ENCODE measurements at places on chromosomes 4 and X. TPM values are rescaled to one million over a fixed set of nuclear protein-coding genes. Genes with fewer than 3 reads are reported as not detected.
A peak's percentile ranks its signal among the peaks of the same experiment; 100 is the strongest.

- peak overlapping the region; percentile 83 for H3K4me3 ChIP-seq
- no peaks in the 10 kb centered on the region for H3K27me3 ChIP-seq
- no peaks in the 10 kb centered on the region for H3K4me1 ChIP-seq
Measured at GRCh38 chrX:24025741-24026403, 1.1 kb downstream of the KLHL15 start.

The GRIA2 gene
- total RNA-seq, result not detected

GRCh38 chrX:21699136-21699535, 41.0 kb upstream of the KLHL34 start:
- no peaks in the 10 kb centered on the region for H3K36me3 ChIP-seq
- DNase-seq, result peak; percentile 22

DNA sequence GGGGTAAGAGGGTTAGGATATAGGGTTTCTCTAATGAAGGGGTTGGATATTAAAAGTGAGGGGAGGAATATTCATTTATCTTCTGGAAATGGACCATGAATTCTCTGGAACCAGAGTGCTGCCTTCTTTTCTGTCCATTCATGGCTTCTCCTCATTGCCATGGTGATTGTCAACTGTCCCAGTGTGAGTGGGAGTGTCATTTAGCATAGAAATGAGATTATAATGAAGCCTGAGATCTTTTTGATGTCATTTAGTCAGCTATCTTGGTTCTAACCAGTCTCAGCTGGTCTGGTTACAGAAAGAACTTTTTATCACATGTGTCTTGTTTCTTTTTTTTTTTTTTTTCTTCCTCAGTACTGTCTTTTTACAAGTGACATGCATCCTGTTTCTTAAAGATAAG, 497.3 kb upstream of the PITX2 start:
- H3K27me3 ChIP-seq, result no peaks in the 10 kb centered on the region
- no peak overlapping the region for H3K4me3 ChIP-seq
- no peak overlapping the region for H3K27ac ChIP-seq
- DNase-seq, result no peak

GRCh38 chrX:15483891-15484290, 9.2 kb downstream of the PIR start:
- no peaks in the 10 kb centered on the region for H3K36me3 ChIP-seq
- DNase-seq, result no peak
- H3K27ac ChIP-seq, result no peak overlapping the region
- no peak overlapping the region for H3K4me3 ChIP-seq
- H3K4me1 ChIP-seq, result no peaks in the 10 kb centered on the region

GRCh38 chr4:102736636-102737549, 23.9 kb downstream of the MANBA start:
- H3K4me1 ChIP-seq, result peaks cover 8% of the 10 kb centered on the region
- peak; percentile 51 for DNase-seq
- H3K27me3 ChIP-seq, result no peaks in the 10 kb centered on the region
- H3K4me3 ChIP-seq, result no peak overlapping the region
- H3K36me3 ChIP-seq, result no peaks in the 10 kb centered on the region

- no peaks in the 10 kb centered on the region for H3K27me3 ChIP-seq
- DNase-seq, result no peak
- no peak overlapping the region for H3K4me3 ChIP-seq
- H3K27ac ChIP-seq, result no peak overlapping the region
- no peaks in the 10 kb centered on the region for H3K36me3 ChIP-seq
- no peaks in the 10 kb centered on the region for H3K4me1 ChIP-seq
Measured at GRCh38 chr4:10273030-10273429, 156.4 kb upstream of the WDR1 start.

- H3K27ac ChIP-seq, result no peak overlapping the region
- peaks cover 13% of the 10 kb centered on the region for H3K4me1 ChIP-seq
- DNase-seq, result no peak
- no peaks in the 10 kb centered on the region for H3K27me3 ChIP-seq
Measured at GRCh38 chr4:113294908-113295307, 245.5 kb downstream of the ANK2 start.

The STPG2 gene
- total RNA-seq, result not detected

DNA sequence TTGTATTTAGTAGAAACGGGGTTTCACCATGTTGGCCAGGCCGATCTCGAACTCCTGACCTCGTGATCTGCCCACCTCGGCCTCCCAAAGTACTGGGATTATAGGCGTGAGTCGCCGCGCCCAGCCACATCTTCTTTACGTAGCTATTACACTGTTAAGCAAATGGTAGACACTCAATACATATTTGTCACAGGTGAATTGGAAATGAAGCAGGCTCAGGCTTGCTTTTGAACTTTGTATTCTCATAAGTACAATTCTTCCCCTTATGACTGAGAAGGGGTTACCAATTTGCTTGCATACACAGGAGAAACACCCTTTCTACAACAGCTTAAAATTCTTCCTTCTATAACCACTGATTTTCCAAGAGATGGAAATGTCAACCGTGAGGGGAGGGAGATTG, 787 bp upstream of the SRPX2 start:
- H3K4me1 ChIP-seq, result peaks cover 36% of the 10 kb centered on the region
- H3K4me3 ChIP-seq, result no peak overlapping the region
- no peaks in the 10 kb centered on the region for H3K27me3 ChIP-seq
- H3K27ac ChIP-seq, result peak overlapping the region; percentile 85

DNA sequence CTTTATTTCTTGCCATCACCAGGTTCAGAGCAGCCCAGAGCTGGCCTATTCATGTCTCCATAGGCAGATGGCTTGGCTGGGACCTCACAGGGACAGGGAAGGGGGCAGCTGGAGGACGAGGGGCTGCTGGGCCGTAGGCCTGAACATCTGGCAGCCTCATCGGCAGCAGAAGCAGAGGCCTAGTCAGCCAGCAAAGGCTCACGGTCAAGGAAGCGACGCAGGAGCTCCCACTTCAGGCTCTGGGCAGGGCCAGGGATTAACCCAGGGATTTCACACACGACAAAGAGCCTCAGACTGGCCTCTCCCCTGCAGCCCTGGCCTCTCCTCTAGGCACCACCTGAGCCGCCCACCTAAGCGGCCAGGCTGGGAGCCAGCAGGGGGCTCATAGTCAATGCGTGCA, 46.0 kb upstream of the MAN2B2 start:
- no peaks in the 10 kb centered on the region for H3K27me3 ChIP-seq
- H3K27ac ChIP-seq, result no peak overlapping the region
- H3K4me1 ChIP-seq, result no peaks in the 10 kb centered on the region
- no peak for DNase-seq
- no peaks in the 10 kb centered on the region for H3K36me3 ChIP-seq
- H3K4me3 ChIP-seq, result no peak overlapping the region

DNA sequence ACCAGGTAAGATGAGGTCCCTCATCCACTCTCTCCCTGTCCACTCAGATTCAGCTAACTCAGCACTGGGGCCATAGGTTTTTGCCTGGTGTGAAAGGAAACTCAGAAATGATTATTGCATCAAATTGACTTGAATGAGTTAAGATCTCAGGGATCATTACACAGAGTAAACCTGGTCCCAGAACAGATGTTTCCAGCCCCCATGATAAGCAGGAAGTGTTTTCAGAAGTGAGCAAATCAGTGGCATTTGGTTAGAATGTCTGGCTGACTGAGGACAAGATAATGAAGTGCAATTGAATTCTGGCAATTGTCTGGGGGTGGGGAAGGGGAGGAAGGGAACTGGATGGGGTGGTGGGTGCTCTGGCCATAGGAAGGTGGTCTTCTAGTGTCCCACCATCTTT, 108.0 kb downstream of the CHIC2 start:
- H3K27ac ChIP-seq, result no peak overlapping the region
- H3K27me3 ChIP-seq, result no peaks in the 10 kb centered on the region

- peaks cover 14% of the 10 kb centered on the region for H3K4me1 ChIP-seq
- H3K27ac ChIP-seq, result peak overlapping the region; percentile 64
- no peaks in the 10 kb centered on the region for H3K36me3 ChIP-seq
- H3K27me3 ChIP-seq, result peaks cover 2% of the 10 kb centered on the region
- H3K4me3 ChIP-seq, result no peak overlapping the region
Measured at GRCh38 chr4:54959651-54960116, 165.7 kb downstream of the KDR start.

DNA sequence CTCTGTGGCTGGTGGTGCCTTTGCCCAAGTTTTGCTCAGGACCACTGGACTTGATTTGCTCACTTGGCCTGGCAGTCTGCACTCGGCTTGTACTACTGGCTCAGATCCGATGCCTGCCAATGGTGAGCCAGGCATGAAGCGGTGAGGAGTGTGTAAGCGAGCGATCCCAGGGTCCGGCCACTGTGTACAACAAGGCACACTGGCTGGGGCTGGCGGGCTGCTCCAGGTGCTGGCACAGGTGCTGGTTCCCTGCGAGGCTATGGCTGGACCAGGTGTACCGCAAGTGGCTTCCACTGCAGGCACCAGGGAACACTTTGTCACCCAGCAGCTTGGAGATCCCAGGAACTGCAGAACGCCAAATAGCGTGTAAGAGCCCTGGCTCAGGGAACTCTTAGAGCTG, 329.7 kb downstream of the CCSER1 start:
- no peaks in the 10 kb centered on the region for H3K36me3 ChIP-seq
- no peak for DNase-seq
- no peaks in the 10 kb centered on the region for H3K27me3 ChIP-seq
- no peaks in the 10 kb centered on the region for H3K4me1 ChIP-seq
- no peak overlapping the region for H3K4me3 ChIP-seq
- no peak overlapping the region for H3K27ac ChIP-seq

The FAM9B gene
- not detected for total RNA-seq

The CLDN22 gene
- not detected for total RNA-seq

GRCh38 chrX:68304602-68305001, 128.7 kb downstream of the OPHN1 start:
- no peaks in the 10 kb centered on the region for H3K4me1 ChIP-seq
- no peaks in the 10 kb centered on the region for H3K27me3 ChIP-seq
- no peaks in the 10 kb centered on the region for H3K36me3 ChIP-seq
- H3K4me3 ChIP-seq, result no peak overlapping the region
- no peak overlapping the region for H3K27ac ChIP-seq

GRCh38 chrX:64698317-64698716, 277.9 kb downstream of the ZC4H2 start:
- no peak for DNase-seq
- H3K27me3 ChIP-seq, result no peaks in the 10 kb centered on the region
- H3K27ac ChIP-seq, result no peak overlapping the region
- H3K4me1 ChIP-seq, result no peaks in the 10 kb centered on the region
- no peak overlapping the region for H3K4me3 ChIP-seq

DNA sequence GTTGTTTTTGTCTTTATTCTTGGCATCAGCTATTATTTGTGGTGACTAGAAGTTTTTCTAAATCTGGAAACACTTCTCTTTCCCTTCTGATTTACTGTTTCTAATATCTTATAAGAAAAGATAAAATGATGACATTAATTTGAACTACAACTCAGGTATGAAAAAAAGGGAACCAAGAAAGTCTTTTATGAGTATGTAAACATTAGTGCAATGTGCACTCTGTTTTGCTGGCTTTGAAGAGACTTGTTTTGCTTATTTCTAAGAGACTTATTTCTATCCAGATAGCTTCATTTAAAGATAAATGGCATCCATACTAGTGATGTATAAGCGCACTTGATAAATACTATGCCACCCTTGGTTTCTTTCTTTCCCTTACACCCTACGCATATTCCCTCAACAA, 10.1 kb upstream of the AMBN start:
- no peak for DNase-seq
- no peaks in the 10 kb centered on the region for H3K27me3 ChIP-seq

The SMIM43 gene
- total RNA-seq, result not detected

The GUCY1B1 gene
- total RNA-seq, result 2.5 TPM

The ZNF732 gene
- 1.4 TPM for total RNA-seq

The FOXR2 gene
- not detected for total RNA-seq

GRCh38 chr4:134677209-134677814, 475.7 kb upstream of the PABPC4L start:
- no peak overlapping the region for H3K27ac ChIP-seq
- H3K27me3 ChIP-seq, result no peaks in the 10 kb centered on the region
- H3K4me3 ChIP-seq, result no peak overlapping the region
- H3K36me3 ChIP-seq, result no peaks in the 10 kb centered on the region
- no peak for DNase-seq

DNA sequence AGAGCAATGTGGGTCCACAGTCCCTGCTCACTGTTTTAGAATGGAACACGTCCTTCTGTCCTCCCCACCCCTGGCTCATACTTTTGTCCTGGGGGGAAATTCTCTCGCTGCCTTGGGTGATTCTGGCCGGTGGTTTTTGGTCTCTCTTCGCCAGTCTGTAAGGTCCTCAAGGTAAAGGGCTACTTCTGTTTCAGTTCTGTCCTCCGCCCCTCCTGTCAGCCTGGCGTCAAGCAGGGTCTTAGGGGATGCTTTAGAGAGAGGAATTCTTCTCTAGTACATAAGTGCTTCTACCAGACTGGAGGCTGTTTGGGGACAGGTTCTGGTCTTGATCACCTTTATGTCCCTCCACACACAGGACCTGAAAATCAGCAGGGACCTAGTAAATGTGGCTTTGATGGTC, 617 bp upstream of the MRFAP1L1 start:
- H3K4me1 ChIP-seq, result peaks cover 12% of the 10 kb centered on the region
- H3K27ac ChIP-seq, result no peak overlapping the region
- no peaks in the 10 kb centered on the region for H3K27me3 ChIP-seq
- no peak for DNase-seq

The USP17L18 gene
- not detected for total RNA-seq

DNA sequence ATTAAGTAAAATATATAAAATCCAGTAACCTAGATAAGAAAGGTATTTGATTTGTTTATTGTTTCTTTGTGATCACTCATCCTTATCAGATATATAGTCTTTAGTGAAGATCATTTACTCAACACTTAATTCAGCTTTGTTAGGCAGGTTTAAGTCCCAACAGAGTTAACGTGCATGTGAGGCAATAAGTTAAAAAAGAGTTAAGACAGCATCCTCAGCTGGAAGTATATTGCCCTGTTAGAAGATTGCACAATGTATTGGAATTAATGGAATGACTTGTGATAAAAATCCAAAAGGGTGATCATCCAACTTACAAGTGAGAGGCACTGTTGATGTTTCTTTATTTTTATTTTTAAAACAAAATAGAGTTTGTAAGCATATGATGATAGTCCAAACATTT, 1162.1 kb downstream of the RAPGEF2 start:
- H3K36me3 ChIP-seq, result no peaks in the 10 kb centered on the region
- no peak for DNase-seq
- no peaks in the 10 kb centered on the region for H3K4me1 ChIP-seq
- no peak overlapping the region for H3K4me3 ChIP-seq
- no peak overlapping the region for H3K27ac ChIP-seq
- H3K27me3 ChIP-seq, result no peaks in the 10 kb centered on the region

DNA sequence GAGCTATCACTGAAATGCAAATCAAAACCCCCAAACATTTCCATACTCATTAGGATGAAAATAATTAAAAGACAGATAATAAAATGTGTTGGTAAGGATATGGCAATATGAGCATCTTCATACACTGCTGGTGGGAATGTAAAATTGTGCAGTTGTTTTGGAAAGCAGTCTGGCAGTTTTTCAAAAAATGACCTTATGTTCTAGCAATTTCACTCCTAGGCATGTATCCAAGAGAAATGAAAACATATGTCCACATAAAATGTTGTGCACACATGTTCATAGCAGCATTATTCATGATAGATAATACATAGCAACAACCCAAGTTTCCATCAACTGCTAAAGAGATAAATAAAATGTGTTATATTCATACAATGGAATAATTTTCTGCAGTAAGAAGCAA, 14.8 kb upstream of the GPRASP2 start:
- peak; percentile 19 for DNase-seq
- no peaks in the 10 kb centered on the region for H3K27me3 ChIP-seq

The GPR78 gene
- 0.17 TPM for total RNA-seq

- H3K4me3 ChIP-seq, result no peak overlapping the region
- H3K36me3 ChIP-seq, result no peaks in the 10 kb centered on the region
- H3K27ac ChIP-seq, result no peak overlapping the region
- no peaks in the 10 kb centered on the region for H3K27me3 ChIP-seq
- peaks cover 25% of the 10 kb centered on the region for H3K4me1 ChIP-seq
- DNase-seq, result no peak
Measured at GRCh38 chr4:110867251-110867960, 244.5 kb upstream of the PITX2 start.

The TKTL2 gene
- not detected for total RNA-seq

Data from astrocyte (in vitro differentiated cells and primary cell).